ENCODE measurements at places on chromosomes 4 and X.

DNA sequence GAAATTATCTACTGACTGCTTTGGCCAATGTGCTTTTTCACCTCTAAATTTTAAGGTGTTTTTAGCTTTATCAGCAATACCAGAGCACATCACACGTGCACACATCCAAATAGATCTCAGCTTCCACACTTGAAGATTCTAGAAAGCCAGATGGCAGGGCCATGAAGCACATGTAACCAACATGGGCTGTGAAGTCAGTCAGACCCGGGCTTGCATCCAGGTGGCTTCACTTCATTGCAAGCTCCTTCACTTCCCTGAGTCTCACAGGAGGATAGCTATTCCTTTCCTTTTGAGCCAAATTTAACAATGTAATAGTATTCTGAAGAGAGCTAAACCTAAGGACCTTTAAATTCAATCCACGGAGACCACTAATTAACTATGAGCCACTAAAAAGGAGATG, 86.5 kb downstream of the SH3RF1 start:
- H3K36me3 ChIP-seq, result no peaks in the 10 kb centered on the region
- no peaks in the 10 kb centered on the region for H3K27me3 ChIP-seq
- no peak overlapping the region for H3K27ac ChIP-seq
- H3K4me1 ChIP-seq, result peaks cover 5% of the 10 kb centered on the region
- no peak overlapping the region for H3K4me3 ChIP-seq
- DNase-seq, result no peak

- no peaks in the 10 kb centered on the region for H3K4me1 ChIP-seq
- DNase-seq, result no peak
- no peak overlapping the region for H3K4me3 ChIP-seq
Measured at GRCh38 chr4:108043526-108043925, 53.8 kb downstream of the HADH start.

- peaks cover 18% of the 10 kb centered on the region for H3K4me1 ChIP-seq
- H3K27ac ChIP-seq, result no peak overlapping the region
- H3K27me3 ChIP-seq, result peaks cover 41% of the 10 kb centered on the region
- H3K4me3 ChIP-seq, result no peak overlapping the region
- H3K36me3 ChIP-seq, result no peaks in the 10 kb centered on the region
- no peak for DNase-seq
Measured at GRCh38 chr4:168628251-168628650, 131.4 kb downstream of the PALLD start.

DNA sequence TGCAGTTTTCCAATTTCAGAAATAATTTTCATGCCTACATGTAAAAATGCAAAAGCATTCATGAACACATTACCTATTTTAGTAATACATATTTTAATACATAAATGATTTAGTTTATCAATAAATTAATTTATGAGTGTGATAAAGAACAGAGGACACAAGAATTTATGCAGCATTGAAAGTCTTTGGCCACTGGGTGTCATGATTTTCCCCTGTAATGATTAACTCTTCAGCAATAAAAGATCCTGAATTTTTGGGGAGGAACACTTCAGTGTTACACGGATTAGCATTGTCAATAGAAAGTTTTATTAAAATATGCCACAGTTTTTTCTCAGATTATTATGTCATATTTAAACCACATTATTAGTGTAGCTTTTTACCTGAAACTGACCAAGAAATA, 8.6 kb upstream of the VCX2 start:
- no peaks in the 10 kb centered on the region for H3K27me3 ChIP-seq
- no peak overlapping the region for H3K27ac ChIP-seq
- no peak overlapping the region for H3K4me3 ChIP-seq
- no peaks in the 10 kb centered on the region for H3K36me3 ChIP-seq

GRCh38 chr4:82458729-82459128, 28.3 kb downstream of the ENOPH1 start:
- H3K27ac ChIP-seq, result no peak overlapping the region
- no peak for DNase-seq
- peaks cover 30% of the 10 kb centered on the region for H3K36me3 ChIP-seq

GRCh38 chr4:174604198-174604597, 81.9 kb upstream of the HPGD start:
- no peaks in the 10 kb centered on the region for H3K4me1 ChIP-seq
- no peaks in the 10 kb centered on the region for H3K27me3 ChIP-seq
- H3K36me3 ChIP-seq, result no peaks in the 10 kb centered on the region
- no peak overlapping the region for H3K27ac ChIP-seq

GRCh38 chr4:82493721-82494425, 63.5 kb downstream of the ENOPH1 start:
- no peaks in the 10 kb centered on the region for H3K27me3 ChIP-seq
- no peak overlapping the region for H3K4me3 ChIP-seq
- H3K36me3 ChIP-seq, result peaks cover 29% of the 10 kb centered on the region
- H3K27ac ChIP-seq, result no peak overlapping the region
- DNase-seq, result no peak

GRCh38 chr4:89653012-89653411, 183.9 kb downstream of the SNCA start:
- H3K27ac ChIP-seq, result no peak overlapping the region
- H3K4me3 ChIP-seq, result no peak overlapping the region
- H3K36me3 ChIP-seq, result no peaks in the 10 kb centered on the region
- peaks cover 2% of the 10 kb centered on the region for H3K4me1 ChIP-seq

DNA sequence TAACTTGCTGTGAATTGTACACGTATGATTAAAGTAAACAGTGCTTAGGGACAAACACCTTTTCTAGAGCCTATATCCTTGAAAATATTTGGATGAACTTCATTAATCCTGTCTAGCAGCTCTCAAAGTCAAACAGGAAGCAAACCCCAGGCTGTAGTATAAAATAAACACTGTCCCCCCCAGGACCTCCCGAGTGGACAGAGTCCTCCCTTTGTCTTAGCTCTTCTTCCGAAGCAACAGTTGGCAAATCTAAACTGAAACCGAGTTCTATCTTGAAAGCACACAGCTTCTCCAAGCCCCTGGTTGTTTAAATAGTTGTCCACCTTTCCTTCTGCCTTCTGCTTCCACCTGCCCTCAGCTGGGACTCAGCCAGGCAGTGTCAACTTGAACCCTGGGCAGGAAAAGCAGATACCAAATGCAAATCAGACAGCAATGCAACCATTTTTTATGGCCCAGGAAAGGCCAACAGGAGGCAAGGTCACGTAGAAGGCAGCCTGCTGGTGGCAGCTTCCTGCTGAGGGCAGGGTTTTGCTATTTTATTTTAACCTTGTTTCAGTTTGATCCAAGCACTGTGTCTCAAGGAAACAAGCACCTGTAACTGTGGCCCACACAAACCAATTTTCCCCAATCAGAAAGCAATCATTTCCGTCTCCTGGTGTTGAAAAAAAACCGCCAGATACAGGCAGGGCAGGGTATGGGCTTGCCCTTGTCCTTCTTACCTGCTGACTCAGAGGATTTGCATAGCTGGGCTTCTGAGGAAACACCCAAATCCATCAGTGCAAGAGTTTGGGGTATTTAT, 110.3 kb upstream of the KIT start:
- H3K4me3 ChIP-seq, result no peak overlapping the region
- no peaks in the 10 kb centered on the region for H3K4me1 ChIP-seq
- no peaks in the 10 kb centered on the region for H3K36me3 ChIP-seq
- DNase-seq, result peak; percentile 9
- H3K27ac ChIP-seq, result peak overlapping the region; percentile 27

Data from stimulated activated naive B cell treated with anti-CD40 and anti-IgM and Interleukin-4, amounts not matched to agents 10 μg/mL and 1 μg/mL and 100 μg/mL, for 72 hours (primary cell).